ENCODE measurements at places on chromosomes 1 and 21.

- DNase-seq = no peak
Measured at GRCh38 chr1:50936321-50936720, 23.7 kb downstream of the FAF1 start.

- DNase-seq = peak; percentile 83
Measured at GRCh38 chr1:30748098-30748698, 9.4 kb downstream of the LAPTM5 start.

- no peak for DNase-seq
Measured at GRCh38 chr1:39957299-39958015, 2.5 kb downstream of the MFSD2A start.

DNA sequence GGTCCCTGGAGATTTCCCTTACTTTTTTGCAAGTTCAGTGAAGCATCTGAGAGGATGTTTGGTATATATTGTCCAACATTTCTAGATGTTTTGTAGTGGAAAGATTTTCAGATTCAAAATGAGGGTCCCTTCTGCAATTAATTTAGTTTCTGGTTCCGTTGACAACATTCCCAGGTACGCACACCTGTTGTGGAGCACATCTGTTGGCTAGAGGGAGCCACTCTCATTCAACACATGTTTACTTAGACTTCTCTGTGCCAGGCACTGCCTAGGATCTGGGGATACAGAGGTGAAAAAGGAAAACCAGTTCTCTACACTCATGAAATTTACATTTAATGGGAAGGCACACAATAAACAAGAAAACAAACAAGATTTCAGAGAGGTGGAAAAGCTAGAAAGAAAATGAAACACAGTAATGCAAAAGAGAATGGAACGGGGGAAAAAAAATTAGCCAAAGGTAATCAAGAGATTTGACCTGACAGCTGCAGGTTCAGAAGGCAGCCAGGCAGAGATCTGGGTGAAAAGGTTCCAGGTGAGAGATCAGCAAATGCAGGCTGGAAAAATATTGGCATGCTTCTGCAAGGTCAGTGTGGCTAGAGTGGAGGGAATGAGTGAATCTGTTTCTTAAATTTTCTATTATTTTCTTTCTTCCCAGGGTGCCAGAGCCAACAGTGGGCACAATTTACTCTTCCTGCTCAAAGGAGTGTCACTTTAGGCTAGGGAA, 48.4 kb upstream of the KAZN start:
- DNase-seq = peak; percentile 51

DNA sequence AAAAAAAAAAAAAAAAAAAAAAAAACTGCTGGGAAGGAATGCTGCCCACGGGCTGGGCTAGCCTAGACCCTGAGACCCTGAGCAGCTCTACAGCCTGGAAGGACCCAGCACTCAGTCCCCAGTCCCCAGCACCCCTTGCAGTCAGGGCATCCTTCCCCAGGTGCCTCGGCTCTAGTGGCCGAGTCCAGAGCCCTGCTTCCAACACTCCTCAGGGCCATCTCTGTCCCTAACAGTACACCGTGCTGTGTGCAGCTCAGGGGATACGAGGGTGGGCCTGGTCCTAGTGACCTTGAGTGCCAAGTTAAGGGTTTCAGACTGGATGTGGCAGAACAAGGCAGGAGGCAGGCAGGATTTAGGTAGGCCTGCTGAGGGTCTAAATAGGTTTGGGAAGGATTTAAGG, 50.2 kb upstream of the LRP8 start:
- DNase-seq = no peak

DNA sequence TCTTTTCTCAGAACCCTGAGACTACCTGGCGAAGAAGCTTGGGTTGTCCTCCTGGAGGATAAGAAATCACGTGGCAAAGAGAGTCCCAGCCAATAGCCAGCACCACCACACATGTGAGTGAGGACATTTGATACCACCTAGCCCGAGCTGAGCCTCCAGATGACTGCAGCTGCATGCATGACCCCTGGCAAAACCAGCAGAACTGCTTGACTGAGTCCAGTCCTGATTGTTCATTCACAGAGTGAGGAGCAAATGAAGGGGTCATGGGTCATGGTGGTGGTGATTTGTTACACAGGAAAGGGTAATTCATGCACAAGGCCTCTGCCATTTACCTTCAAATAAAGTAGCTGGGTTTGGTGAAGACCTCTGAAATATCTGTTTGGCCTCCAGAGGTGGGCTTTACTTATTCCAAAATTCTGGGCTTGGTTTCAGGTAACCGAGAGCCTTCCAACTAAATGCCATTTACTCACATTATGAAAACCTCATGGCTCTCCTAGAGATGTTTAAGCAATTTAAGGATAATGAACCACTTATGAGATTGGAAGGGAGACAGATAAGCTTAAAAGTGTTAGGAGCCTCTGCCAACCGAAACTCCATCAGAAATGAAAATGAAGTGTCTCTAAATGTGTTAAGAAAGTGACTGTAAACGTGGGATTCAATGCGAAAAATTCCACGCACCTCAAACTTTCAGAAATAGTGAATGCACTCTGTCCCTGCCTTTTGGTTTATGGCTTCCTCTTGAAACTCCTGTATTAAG, 163.3 kb downstream of the SLC35F3 start:
- no peak for DNase-seq

DNA sequence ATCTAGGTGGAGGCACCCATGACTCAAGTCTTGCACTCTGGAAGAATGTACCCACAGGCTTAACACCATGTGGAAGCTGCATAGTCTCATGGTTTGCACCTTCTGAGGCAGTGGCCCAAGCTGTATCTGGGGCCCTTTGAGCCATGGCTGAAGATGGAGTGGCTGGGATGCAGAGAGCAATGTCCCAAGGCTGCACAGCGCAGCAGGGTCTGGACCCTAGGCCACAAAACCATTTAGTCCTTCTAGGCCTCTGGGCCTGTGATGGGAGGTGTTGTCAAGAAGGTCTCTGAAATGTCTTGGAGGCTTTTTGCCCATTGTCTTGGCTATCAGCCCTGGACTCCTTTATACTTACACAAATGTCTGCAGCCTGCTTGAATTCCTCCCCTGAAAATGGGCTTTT, 21.4 kb upstream of the FCRL3 start:
- no peak for DNase-seq

- DNase-seq = no peak
Measured at GRCh38 chr1:178571807-178572206, 58.9 kb downstream of the TEX35 start.

- DNase-seq = no peak
Measured at GRCh38 chr1:183898001-183898396, 93.1 kb downstream of the RGL1 start.

GRCh38 chr1:16621300-16621658, 7.9 kb upstream of the NBPF1 start:
- DNase-seq = no peak
